ENCODE measurements at places on chromosomes 6 and 20.
A peak's percentile ranks its signal among the peaks of the same experiment; 100 is the strongest.

DNA sequence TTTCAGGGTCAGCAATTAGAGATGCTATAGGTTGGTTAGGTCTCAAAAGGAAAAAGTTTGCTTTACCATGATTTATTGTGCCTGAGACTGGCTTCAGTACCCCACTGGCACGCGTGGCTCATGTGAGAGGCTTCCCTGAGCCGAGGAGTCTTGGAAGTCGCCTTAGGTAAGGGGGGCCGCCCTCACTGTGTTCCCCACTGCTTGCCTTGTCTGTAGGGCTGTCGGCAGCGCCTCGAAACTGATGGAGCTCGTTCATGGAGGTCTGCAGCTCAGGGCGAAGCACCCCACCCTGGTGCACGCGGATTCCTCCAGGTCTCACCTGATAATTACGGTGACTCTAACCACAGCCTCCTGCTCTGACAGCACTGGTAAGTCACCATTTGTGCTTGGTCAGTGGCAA, 39.2 kb downstream of the FRMD1 start:
- no peak for DNase-seq

- DNase-seq: no peak
These were observed 440.1 kb upstream of the ADGRB3 start for GRCh38 chr6:68194846-68195478.

- peak; percentile 77 for DNase-seq
These were observed 7.0 kb downstream of the UBD start for GRCh38 chr6:29552512-29553051.

GRCh38 chr20:40967700-40968099, 60.9 kb upstream of the TOP1 start:
- no peak for DNase-seq

DNA sequence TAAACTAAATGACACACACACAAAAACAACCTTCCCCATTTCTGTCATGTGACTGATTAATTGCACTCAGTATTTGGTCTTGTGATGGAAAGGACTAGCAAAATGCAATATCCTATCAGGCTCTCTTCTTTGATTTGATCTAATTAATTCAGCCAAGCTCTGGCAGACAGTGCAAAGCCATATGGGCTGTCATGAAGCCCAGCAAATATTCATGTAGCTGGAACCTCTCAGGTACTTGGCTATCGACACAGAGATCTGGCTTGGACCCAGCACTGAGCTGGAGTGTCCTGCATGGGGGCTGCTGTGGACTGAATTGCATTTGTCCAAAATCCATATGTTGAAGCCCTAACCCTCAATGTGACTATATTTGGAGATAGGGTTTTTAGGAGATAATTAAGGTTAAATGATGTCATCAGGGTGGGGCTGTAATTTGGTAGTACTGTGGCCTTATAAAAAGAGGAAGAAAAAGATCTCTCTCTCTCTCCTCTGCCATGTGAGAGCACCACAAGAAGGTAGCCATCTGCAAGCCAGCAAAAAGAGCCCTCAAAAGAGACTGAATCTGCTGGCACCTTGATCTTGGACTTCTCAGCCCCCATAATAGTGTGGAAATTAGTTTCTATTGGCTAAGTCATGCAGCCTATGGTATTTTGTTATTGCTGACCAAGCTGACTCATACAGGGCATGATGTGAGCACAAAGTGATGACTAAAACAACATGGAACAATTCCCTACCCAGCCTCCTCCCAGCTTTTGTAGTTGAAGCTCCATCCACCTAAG, 77.1 kb downstream of the STMND1 start:
- peak; percentile 82 for DNase-seq

DNA sequence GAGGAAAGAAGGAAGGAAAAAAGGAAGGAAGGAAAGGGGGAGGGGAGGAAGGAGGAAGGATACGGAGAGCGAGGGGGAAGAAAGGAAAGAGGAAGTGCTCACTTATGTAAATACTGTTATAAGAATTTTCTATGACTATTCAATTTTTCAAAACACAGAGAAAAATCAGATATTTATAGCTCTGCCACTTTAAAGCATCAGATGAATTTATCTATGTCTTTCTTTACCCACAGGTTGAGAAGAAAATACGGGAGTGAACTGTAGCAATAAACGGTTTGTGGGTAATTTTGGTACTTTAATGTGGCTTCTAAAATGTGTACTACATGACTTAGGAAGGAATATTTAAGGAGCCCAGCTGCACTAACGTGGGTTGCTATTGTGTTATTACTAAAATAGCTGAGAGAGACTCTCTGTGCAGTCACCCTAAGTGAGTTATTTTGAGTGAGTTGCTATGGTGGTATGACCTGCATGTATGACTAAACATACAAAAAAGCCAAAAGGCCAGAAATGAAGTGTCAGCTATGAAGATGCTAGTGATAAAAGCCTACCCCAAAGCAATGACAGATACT, 225.5 kb downstream of the SOD2 start:
- peak; percentile 8 for DNase-seq

GRCh38 chr6:133863228-133863627, 25.7 kb upstream of the TCF21 start:
- DNase-seq: no peak

- no peak for DNase-seq
These were observed 873.7 kb downstream of the KIF16B start for GRCh38 chr20:15699431-15700146.

DNA sequence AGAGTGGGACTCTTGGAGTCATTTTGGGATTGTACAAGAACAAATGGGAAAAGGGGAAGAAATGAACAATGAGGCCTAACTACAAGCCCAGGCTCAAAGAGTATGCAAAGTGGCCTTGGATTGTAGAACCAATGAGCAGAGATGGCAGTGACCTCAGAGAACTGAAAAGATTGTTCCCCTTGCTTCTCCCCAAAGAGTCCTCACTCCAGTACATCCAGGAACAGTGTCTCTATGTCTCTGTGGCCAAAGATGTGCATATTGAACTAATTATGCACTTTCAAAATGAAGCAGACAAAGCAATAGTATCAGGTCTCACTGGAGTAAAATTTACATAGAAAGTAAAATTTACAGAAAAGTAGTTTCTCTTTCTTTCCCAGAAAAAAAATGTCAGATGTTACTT, 81.0 kb downstream of the SMLR1 start:
- peak; percentile 29 for DNase-seq

DNA sequence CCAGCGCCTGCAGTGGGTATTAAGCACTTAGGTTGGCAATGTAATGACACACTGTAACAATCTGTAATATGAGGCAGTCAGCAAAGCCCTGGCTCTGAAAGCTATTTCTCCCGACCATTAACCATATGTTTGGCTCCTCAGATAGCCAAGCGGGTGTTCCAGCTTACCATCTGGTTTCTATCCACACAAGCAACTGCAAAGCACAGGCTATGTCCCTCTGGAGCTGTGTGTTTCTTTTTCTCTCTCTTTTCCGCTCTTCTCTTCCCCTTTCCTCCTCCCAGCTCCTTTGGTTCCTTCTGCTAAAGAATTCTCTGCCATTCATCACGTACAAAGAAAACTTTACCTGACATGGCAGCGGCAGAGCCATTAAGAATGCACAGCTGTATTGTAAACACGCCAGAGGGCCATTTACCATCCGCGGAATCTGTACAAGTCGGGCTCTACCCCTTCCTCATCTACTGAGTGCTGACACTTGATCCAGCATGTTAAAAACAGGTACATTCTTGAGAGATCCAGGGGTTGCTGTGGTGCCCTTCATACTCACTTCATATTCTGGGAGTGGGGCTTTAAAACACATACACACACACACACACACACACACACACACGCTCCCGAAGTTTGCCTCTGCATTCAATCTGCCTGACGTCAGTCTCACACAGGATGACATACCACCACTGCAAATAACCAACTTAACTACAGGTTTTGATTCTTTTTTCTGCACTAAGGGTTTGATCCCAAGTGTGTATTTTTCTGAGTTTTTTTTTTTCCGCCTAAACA, 77.2 kb downstream of the BACH2 start:
- peak; percentile 96 for DNase-seq

DNA sequence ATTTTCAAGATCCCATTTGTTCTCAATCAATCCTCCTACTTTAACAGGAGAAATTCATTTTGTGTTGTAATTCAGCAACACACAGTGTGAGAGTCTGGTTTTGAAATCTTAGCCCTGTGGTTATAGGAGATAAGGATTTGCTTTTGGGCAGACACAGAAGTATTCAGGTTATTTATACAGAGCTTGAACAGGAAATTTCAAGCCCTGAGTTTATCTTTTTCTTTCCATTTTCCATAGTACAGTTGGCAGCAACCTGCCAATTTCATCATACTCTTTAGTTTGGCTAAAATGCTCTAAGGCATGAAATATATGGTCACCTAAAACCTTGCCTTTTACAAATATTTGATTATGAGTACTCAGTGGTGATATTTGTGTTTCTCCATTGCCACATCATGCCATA, 41.4 kb downstream of the PKIB start:
- DNase-seq: no peak

DNA sequence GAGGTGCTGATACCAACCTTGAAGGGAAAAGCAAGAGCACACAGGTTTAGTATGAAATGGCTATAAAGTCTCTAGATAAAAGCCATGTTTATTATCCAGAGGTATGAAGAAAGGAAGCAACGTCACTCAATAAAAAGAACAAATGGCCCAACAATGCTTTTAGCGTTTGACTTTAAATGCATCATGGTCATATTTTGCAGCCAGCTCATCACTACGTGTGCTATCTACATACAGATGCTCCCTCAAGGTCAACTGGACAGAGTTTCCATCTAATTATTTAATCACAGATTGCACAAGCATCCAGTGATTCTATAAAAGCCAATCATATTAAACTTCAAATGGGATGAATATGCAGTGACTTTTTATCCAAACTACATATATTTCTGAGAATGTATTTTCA, 127.6 kb upstream of the SYNDIG1 start:
- DNase-seq: peak; percentile 10

GRCh38 chr6:167987396-167988153, 9.9 kb upstream of the KIF25 start:
- DNase-seq: peak; percentile 64

- no peak for DNase-seq
These were observed 132.6 kb upstream of the RAB32 start for GRCh38 chr6:146410851-146411595.

DNA sequence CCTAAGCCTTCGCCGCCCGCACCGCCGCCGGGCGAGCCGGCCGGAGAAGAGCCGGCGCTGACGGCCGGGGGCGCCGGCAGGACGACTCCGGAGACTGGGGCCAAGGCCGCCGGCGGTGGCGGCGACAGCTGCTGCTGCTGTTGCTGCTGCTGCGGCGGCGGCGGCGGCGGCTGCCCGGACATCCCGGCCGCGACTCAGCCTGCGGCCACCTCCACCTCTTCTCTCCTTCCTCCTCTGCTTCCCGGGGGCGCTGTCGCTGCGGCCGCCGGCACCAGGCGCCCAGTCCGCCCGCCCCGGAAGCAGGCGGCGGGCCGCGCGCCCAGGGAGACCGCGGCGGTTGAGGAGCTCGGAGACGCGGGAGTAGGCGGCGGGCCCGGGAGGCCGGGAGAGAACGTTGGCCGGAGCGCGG, 307 bp downstream of the RANBP9 start:
- no peak for DNase-seq

DNA sequence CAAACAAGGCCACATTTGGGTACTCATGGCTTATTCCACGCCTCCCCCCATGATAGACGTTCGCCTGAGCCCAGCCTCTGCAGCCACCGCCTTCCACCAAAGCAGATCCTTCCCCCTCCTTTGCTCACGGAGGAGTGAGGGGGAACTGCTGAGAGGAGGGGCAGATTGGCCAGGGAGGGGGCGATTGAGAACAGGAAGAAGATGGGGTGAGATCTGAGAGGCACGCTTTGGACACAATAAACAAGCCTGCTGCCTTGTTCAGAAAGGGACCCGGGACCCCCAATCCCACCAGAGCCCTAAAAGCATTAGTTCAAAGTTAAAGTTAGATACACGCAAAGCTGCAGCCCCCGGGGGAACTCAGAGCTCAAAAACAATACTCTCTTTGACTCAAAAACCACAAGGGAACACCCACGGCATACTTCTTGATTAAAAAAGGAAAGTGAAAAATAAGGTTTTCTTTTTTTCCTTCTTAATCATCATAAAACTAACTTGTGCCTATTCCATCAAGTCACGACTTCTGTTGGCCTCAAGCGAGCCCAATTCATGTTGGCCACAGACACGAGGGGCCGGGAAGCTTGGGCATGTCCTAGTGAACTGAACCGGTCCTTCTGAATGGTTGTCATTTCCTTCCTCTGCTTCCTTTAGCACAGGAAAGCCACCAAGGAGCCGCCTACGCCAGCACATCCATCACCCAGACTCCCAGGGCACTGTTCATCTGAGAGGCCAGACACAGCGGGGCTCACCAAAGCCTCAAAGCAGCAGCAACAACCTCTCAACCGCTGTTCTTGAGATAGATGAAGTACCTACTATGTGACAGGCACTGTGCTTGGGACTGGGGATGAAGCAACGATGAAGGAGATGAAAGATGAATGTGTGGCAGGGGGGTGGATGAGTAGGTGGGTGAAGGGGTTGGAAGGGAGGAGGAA, 44.7 kb downstream of the NFATC2 start:
- DNase-seq: no peak

DNA sequence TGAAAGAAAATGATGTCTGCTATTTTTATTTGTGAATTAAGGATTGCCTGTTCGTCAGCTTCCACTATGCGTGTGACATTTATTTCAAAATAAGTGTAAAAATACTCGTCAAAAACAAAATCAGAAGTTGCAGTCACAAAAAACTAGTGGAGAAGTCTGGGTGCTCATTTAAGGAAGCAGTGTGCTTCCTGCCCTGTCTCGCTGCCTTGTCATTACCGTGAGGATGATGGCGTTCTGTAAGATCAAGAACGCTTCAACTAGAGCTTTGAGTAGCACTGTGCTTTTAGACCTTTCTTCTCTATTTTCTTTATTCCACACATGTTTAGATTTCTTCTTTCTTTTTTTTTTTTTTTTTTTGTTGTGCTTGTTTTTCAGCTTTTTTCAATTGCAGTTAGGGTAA, 186.9 kb downstream of the TBC1D7 start:
- DNase-seq: no peak

Data from fibroblast of mammary gland (primary cell).